ENCODE measurements at places on chromosomes 1 and 21.

- DNase-seq: no peak
Observed at GRCh38 chr1:37865348-37866120, 6.1 kb upstream of the MTF1 start.

- DNase-seq: no peak
Observed at GRCh38 chr1:3939242-3940080, 39.4 kb upstream of the C1orf174 start.

DNA sequence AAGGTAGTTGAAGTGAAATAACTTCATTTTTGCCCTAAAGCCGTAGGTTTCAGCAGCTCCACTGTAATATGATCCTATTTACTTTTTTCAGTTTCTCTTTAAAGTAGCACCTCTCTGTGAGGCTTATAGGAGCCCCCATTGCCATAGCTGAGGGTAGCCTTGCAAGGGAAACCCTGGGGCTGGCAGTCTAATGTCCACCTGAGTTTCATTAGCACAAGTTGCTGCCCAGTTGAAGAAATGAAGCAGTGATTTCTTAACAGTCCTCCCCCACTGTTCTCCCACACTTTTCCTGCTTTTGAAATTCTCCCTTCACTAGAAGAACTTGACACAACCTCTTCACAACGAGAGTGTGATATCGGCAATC, 1.5 kb downstream of the HMCN1 start:
- no peak for DNase-seq

DNA sequence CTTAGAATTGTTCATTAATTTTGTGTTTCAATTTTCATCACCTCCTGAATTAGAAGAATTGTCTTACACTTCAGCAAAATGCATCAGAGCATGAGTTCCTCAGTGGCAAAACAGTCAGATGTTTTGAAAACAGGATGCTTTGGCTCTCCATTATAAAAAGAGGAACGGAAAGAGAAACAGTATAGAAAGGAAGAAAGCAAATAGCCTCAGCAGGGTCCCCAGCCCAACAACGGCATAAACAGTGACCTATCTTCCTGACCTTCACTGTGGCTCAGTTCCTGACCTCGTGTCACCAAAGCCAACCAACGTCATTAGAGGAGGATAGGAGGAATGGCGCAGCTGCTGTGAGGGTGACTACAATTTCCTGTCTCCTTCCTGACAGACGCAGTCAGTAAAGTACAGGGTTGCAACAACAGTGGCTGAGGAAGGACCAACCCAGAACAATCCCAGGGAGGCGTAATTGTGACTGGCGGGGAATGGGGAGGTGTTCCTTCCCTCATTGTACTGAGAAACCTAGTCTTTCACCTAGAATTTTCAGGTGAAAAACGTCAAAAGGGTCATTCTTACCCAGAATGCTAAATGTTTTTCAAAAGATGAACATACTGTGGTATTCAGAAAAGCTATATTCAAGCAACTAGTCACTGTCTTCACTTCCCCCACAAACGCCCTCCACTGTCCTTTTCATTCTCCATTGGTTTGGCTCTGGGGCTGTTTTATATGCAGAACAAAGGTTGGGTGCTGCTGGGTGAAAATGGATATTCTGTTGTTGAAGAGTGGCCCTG, 197.9 kb upstream of the SGIP1 start:
- DNase-seq: no peak

DNA sequence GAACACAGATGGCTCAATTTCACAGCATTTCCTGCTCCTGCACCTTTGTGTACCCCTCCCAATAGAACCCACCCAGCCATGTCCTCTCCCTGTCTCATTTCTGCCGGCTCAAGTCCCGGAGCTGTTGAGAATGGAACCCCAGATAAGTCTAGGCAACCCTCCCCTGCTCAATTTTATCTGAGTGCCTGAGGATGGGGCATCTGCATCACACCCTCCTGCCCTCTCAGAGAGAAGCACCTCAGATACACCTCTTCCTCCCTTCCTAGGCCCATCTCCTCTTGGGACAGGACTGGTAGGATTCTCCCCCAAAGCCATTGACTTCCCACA, 1.1 kb downstream of the KIF21B start:
- no peak for DNase-seq

- DNase-seq: no peak
Observed at GRCh38 chr1:119964673-119965363, 68.5 kb upstream of the ADAM30 start.

- DNase-seq: no peak
Observed at GRCh38 chr21:20266441-20266710, 731.8 kb upstream of the NCAM2 start.

DNA sequence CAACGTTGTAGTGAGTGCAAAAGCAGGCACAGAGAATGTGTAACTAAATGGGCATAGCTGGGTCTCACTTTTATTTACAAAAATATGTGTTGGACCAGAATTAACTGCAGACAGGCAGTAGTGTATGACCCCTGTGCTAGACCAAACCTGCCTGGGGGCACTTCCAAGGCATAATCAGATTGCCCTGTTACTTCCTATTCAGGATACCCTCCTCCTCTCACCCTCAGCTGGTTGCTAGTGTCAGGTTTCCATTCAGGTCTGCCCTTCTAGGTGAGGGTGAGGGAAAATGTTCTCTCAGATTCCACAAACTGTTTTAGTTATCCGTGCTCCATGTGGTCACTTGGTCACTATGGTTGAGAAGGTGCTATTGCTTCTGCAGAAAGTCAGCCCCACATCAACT, 387.3 kb downstream of the LMX1A start:
- DNase-seq: no peak

DNA sequence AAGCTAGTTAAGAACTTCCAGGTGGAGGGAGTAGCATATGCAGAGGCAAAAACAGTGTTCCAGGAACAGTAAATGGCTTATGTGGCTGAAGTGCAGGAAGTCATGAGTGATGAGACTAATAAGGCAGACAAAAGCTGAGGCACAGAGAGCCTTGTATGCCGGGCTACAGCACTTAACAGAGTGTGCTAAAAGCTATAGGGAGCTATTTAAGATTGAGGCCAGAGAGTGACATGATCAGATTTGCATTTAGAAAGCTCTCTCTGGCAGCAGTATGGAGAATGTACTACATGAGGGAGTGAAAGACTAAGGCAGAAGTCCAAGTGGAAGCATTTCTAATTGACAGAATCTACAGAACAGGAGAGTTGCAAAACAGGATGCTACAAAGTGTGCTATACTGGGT, 38.6 kb downstream of the WASF2 start:
- DNase-seq: no peak

DNA sequence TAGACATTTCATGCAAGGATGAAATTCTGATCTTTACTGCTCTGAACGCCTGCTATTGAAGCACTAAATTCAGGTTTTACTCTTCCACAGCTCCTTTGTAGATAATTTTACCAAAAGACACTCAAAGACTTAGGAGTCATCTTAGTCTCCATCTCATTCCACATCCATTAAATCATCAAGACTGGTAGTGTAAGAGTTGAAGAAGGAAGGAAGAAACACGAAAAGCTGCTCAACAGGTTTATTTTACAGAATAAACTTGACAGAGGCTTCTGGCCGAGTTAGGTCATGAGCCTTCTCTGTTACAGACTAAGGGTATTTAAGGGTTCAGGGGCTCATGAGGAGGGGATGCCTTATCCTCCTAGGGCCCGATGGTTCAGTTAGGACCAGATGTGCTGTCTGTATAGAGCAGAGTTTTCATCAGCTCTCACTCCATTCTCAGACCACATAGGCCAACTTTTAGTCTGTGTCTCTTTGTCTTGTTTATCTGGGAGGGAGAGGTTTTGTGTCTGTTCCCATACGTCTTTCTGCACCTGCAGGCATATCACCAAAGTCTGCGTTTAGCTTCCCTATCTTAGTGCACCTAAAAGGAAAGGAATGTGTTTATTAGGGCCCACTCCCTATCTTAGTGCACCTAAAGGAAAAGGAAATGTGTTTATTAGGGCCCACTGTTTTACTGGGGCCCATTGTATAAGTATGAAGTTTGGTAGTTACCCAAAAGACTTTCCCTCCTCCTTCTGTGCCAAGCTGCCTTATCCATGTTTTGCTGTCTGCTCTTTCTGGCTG, 57.4 kb upstream of the RGS18 start:
- DNase-seq: no peak

- DNase-seq: no peak
Observed at GRCh38 chr1:214862421-214862820, 220.1 kb upstream of the KCNK2 start.

- no peak for DNase-seq
Observed at GRCh38 chr1:178263341-178263740, 169.4 kb downstream of the RASAL2 start.

- DNase-seq: no peak
Observed at GRCh38 chr21:44065428-44065827, 41.8 kb upstream of the PWP2 start.
